Esophagus (tissue), 2 donors: ENCODE measurements at places on chromosomes 5 and 9. TPM values are rescaled to one million over a fixed set of nuclear protein-coding genes. Genes with fewer than 3 reads are reported as not detected.

MYMK gene
- polyA plus RNA-seq, result not detected

OTULINL gene
- 1.4 TPM for polyA plus RNA-seq

FAM78A gene
- 0.86 TPM for polyA plus RNA-seq

PHYHD1 gene
- 19.8 TPM for polyA plus RNA-seq

PCAT7 gene
- not detected for polyA plus RNA-seq

TJP2 gene
- polyA plus RNA-seq, result 63.9 TPM

NUTM2G gene
- polyA plus RNA-seq, result 0.06 TPM
